Mammary microvascular endothelial cell (primary cell): ENCODE measurements at places on chromosomes 2 and 18. TPM values are rescaled to one million over a fixed set of nuclear protein-coding genes. Genes with fewer than 3 reads are reported as not detected.

Gene SLC4A5
- total RNA-seq: 0.05 and 0.07 TPM in 2 replicates

Gene AGXT
- not detected in 2 replicates for total RNA-seq

Gene SLC5A7
- total RNA-seq: not detected in 2 replicates

Gene LYPD6
- total RNA-seq: 2.6 and 3.9 TPM in 2 replicates

Gene RIT2
- not detected in 2 replicates for total RNA-seq

Gene DARS1
- 54.5 and 61.3 TPM in 2 replicates for total RNA-seq

Gene CXCR1
- total RNA-seq: not detected in 2 replicates

Gene STK16
- 9.6 and 11.7 TPM in 2 replicates for total RNA-seq

Gene EPAS1
- total RNA-seq: 318 and 347 TPM in 2 replicates

Gene TGFA
- 3.1 and 4.7 TPM in 2 replicates for total RNA-seq

Gene TMEM17
- total RNA-seq: 1.4 and 2.0 TPM in 2 replicates

Gene CCDC121
- 0.87 and 1.8 TPM in 2 replicates for total RNA-seq

Gene SERPINB13
- not detected in 2 replicates for total RNA-seq

Gene GATA6
- total RNA-seq: 2.0 and 3.8 TPM in 2 replicates

Gene CELF4
- not detected in 2 replicates for total RNA-seq

Gene SP140
- under 0.01 and 0.20 TPM in 2 replicates for total RNA-seq
